ENCODE measurements at places on chromosomes 11 and 22.

DNA sequence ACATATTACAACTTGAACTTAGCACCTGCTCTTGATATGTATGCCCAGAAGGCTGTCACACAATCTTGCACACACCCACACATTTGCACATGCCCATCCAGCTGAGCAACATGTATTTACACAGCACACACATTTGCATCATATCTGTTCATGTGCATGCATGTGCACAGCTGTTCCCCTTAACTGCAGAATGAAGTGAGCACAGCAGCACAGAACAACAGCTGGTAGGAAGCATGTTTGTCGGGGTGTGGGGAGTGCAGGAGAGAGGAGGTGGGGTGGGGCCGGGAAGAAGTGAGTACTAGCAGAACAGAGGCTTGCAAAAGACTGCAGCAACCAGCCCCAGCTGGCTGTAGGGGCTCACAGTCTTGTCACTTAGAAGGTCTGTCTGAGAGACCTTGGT lies 296.5 kb downstream of the KIRREL3 start:
- no peak for DNase-seq

DNA sequence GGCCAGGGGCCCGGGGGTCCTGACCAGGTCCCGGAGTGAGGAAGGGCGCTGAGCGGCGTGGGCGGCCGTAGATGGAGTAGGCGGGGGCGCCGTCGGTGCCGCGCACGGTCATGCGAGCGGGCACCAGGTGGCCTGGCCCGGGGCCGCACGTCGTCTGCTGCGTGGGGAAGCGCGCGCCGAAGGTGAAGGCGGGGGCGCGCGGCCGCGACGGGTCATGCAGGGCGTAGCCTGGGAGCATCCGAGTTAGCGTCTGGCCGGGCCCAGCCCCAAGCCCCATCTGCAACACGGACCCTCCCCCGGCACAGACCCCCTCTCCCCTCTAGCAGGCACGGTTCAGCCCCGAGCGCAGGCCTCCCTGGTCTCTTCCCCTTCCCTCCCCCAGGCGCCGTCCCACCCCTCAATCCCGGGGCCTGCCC lies 1.7 kb upstream of the TYMP start:
- no peak for DNase-seq

DNA sequence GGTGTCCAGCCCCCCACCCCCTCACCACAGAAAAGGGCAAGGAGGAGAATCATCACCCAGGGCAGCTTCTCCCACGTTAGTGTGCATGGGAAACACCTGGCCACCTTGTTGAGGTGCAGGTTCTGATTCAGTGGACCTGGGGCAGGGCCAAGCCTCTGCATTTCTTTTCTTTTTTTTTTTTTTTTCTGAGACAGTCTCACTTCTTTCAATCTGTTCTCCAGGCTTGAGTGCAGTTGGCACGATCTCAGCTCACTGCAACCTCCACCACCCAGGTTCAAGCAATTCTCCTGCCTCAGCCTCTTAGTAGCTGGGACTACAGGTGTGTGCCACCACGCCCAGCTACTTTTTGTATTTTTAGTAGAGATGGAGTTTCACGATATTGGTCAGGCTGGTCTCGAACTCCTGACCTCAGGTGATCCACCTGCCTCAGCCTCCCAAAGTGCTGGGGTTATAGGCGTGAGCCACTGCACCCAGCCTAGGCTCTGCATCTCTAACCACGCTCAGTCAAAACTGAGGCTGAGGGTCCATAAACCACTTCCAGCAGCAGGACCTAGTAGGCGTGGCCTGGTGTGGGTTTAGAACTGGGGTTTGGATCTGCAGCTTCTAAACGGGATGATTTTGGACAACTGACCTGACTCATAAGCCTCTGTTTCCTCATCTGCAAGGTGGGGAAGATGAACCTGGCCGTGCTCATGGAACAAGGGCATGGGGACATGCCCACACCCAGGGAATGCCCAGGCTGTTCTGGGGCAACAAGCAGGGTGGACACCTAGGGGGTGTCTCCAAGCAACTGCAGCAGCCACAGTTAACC lies 734 bp downstream of the ZP1 start:
- DNase-seq = no peak

GRCh38 chr11:1719781-1720180 lies 22.8 kb downstream of the KRTAP5-6 start:
- DNase-seq = no peak

- DNase-seq = no peak
Observed at GRCh38 chr11:70783356-70783755, 385.0 kb downstream of the CTTN start.

DNA sequence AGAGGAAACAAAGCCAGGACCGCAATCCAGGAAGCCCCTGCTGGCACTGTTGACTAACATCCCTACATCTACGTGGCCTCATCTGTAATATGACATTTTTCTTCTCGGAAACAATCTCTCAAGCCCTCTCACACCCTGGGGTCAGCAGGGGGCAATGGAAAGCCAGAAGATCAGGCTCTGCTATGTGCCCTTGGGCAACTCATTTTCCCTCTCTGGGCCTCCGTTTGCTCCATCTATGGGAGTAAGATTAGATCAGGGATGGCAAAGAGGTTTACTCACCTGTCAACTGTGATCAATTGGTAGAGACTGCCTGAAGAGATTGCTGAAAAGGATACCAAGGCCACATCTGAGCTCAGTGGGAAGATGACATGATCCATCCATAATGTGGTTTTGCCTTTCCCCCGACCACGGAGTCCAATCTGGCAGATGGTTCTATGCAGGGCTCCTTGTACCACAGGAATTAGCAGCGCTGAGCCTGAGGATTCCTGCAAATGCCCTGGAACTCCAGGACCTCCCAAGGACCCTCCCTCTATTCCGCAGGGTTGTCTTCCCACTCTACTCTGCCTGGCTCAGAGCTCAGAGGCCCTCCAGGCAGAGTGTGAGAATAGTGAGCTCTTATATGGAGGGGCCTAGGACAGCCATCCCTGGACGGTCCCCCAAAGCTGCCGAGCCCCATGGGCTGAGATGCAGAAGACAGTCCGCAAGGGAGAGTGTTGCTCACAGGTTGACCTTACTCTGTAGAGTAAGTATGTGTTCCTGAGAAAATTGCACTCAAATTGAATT lies 66.1 kb downstream of the CHST1 start:
- DNase-seq = no peak

GRCh38 chr11:65853246-65853979 lies 4.6 kb downstream of the CFL1 start:
- DNase-seq = no peak

GRCh38 chr22:49372530-49373288 lies 455.0 kb downstream of the BRD1 start:
- DNase-seq = no peak

Measured in NCI-H1436 treated with DMSO at 0.1 percent for 48 hours (cell line).